Vagina (tissue), 2 donors: ENCODE measurements at places on chromosomes 5 and 9.

DNA sequence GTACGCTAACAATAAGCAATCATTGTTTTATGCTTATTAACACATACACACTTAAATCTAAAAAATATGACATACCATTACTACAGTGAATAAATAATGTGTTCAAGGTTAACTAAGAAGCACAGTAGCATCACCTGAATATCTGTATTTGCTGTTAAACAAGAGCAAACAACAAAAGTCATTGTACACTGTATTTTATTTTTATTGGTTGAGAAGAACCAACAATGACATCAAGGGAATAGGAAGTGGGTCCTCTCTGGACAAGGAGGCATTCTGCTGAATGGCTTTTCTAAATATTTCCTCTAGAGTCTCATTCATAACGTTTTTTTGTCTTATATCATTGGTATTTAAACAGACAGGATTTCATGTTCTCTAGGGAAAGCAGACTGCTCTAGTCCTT is 460.4 kb downstream of the CDH9 start:
- DNase-seq = no peak

DNA sequence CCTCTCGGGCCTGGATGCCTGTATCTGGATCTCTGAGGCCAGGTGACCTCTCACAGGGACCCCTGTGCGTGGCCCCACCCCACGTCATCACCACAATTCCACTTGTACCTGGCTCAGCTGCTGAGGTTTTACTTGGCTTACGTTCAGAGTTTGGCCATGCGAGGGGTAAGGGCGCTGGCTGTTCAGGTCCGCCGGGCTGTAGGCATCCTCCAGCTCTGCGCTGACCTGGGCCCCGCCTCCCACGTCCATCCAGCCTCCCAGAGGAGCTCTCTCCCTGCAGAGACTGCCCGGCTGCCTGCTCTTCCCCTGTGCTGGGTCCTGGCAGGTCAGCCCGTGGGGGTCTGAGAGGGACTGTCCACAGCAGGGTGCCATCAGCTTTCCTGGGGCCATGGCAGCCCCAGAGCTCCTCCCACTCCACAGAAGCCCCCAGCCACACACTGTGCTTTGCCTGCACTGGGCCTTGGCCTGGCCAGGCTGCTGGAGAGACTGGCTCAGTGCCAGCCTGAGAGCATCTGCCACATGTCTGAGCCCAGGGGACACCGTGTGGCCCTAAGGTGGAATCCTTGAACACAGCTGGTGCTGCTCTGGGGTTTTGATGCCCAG is 43.6 kb downstream of the SLC6A3 start:
- DNase-seq = no peak

GRCh38 chr9:37187713-37188439 is 67.5 kb downstream of the ZCCHC7 start:
- no peak for DNase-seq

- DNase-seq = no peak
Measured at GRCh38 chr9:134396258-134396742, 70.0 kb downstream of the RXRA start.

- DNase-seq = no peak
Measured at GRCh38 chr5:111552896-111553295, 40.6 kb upstream of the STARD4 start.

DNA sequence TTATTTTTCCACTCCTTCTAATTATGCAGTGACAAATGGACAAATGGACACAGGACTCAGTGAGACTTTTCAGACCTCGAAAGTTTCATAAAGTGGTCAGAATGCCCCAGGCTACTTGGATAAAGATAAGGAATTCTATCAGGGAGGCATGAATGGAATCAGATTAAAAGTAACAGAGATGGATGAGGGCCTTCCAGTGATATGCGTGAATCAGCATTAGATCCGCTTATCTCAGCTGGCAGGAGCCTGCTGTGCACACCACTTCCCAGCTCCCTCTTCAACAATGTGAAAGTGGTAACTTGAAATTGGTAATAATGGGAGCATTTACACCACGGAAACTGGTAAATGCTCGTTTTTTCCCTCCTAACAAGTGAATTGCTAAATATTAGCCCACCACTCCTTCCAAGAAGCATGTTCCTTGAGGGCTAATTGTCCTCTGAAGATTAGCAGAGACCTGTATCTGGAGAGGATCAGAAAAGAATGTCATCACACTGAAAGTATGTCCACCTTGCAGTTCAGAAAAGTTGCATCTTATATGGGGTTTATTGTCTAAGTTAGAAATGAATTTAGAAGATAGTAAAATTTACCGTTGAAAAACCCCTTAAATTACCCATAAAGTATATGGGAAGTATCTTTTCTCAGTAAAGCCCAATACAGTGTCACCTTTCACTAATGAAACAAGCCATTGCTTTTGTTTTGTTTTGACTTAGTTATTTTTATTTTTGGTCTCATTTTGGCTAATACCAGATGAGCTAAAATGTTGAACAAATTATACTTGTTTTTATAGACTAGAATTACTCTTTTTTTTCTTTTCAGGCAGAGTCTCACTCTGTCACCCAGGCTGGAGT is 125.3 kb downstream of the DPYSL3 start:
- DNase-seq = no peak

- DNase-seq = no peak
Measured at GRCh38 chr5:15234911-15235310, 265.1 kb upstream of the FBXL7 start.

GRCh38 chr9:117705386-117705785 is 1.2 kb downstream of the TLR4 start:
- DNase-seq = no peak

- no peak for DNase-seq
Measured at GRCh38 chr5:143695941-143696340, 116.0 kb upstream of the HMHB1 start.

GRCh38 chr9:73575101-73576060 is 423.7 kb downstream of the ANXA1 start:
- DNase-seq = no peak

- no peak for DNase-seq
Measured at GRCh38 chr5:138909734-138910133, 34.6 kb upstream of the LRRTM2 start.

GRCh38 chr5:73747696-73748380 is 121.8 kb downstream of the ARHGEF28 start:
- DNase-seq = no peak

DNA sequence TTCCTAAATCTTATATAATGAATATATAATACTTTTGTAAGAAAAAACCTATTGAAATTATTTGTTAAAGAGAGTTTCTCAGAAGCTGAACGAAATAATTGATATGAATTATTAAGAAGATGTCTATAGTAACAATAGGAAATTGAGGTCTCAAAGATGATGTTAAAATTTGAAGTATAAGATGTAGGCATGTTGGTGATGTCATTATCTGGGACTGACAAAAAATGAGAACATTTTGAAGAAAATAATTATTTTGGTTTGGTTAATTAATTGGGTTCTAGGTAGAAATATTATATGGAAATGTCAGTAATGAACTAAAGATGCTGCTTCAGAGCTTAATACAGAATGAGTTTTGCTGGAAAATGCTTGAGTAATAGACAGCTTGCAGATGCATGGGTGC is 501.4 kb upstream of the ST8SIA4 start:
- DNase-seq = no peak

DNA sequence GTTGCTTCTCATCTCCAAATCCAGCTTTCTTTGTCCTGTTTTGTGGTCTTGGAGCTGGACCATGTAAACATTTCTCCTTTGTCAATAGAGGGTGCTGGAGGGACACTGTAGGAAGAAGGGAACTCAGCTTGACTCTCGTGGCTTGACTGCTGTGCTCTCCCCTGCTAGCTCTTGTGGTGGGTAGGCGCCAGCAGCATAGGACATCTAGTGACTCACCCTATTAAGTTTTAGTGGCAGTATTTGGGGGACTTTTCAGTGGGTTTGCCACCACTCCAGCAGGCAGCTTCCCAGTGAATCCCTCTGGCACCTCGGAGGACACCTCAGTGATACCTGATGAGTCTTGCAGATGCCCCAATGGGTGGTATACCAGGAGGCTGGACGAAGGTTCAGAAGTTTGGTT is 97.8 kb downstream of the TSSK1B start:
- DNase-seq = no peak

- no peak for DNase-seq
Measured at GRCh38 chr5:91252916-91253315, 130.2 kb downstream of the ARRDC3 start.

DNA sequence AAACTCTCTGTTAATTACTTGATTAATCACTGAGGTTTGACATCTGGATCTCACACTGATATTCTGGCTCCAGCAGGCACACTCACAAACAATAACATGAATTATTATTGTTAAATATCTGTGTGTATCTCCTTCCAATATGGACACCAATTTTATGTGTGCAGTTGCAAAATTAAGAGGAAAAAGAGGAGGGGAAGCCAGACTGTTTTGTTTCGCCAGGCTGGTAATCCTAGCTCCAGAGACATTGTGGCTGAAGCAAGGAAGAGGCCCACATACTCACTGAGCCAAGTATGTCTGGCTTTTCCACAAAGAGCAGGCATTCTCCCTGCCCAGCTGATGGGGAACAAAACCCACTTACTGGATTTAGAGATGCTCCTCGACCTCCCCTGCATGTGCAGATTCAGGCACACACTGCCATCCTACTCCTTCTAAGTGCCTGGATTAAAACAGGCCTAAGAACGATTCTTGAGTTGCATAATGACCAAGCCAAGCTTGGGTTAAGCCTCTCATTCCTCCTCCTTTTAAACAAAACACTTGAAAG is 181.9 kb downstream of the ESM1 start:
- no peak for DNase-seq

- DNase-seq = no peak
Measured at GRCh38 chr5:132372127-132372526, 2.6 kb downstream of the SLC22A5 start.

DNA sequence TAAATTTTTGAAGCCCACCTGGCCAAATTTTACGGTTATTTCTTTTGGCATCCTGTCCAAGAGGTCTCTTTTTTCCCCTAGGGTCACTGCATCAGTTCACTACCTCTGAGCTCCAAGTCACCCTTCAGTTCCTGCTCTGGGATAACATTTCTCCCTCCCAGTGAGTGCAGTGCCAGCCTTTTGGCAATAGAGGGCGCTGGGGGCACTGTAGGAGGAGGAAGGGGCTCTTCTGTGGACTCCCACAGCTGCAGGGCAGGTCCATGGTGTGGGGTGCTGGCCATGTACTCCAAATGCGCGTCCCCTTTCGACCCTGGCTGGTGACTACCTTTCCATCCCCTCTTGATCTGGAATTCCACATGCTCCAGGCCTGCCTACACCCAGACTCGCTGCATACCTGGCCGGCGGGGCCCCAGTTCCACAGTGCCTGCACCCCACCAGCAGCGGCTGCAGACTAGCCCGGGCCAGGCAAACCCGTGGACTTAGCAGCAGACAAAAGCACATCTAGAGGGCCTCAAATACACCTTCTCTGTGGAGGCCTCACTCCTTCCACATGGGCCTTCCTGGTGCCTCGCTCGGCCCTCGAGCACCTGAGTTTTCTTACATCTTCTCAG is 20.3 kb upstream of the NINJ1 start:
- DNase-seq = no peak

DNA sequence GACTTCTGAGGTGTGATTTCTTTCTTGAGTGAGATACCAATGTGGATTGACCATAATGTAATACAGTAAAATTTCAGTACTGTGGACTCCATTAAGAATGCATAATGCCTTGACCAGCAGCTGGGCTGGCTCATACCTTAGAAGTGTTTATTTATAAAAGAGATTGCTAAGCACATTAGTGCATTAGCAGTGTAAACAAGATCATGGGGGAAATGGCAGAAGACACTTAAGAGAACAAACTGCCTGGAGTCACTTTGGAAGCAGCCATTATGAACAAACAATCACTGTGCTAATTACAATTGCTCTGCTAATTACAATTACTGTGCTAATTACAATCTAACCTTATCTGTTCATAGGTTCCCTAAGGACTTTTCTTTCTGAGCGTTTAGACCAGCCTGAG is 104.2 kb downstream of the TRIM32 start:
- DNase-seq = no peak

- DNase-seq = no peak
Measured at GRCh38 chr9:127177231-127177630, 54.8 kb upstream of the ANGPTL2 start.

- no peak for DNase-seq
Measured at GRCh38 chr9:78507037-78507436, 210.1 kb downstream of the PSAT1 start.

DNA sequence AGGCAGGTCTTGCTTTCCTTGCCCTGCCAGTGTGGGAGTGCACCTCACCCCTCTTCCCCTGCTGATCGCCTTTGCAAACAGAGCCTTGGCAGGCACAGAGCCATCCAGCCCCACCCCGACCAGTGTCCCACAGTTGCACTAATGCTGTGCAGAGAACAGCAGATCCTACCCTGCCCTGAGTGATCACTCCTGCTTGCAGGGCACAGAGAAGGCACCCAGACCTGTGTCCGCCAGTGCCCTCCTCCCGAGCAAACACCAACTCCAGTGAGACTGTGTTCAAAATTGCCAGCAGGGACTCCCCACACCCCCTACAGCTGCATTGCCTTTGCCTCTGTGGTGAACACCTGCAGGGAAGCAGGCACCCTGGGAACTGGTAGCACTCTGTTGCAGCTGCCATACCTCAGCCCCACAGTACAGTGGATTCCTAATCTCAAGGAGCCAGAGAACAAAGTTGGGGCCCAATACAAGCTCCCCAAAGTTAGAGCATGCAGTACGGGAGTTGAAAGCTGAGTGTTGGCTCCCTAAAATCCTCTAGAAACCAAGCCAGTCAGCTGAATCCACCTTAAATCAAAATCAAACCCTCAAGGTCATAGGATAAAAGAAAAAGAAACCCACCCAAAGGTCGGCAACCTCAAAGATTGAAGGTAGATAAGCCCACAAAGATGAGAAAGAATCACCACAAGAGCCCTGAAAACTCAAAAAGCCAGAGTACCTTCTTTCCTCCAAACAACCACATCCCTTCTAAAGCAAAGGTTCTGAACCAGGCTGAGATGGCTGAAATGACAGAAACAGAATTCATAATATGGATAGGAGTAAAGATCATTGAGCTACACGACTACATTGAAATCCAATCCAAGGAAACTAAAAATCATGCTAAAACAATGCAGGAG is 92.9 kb upstream of the PIK3R1 start:
- DNase-seq = no peak

DNA sequence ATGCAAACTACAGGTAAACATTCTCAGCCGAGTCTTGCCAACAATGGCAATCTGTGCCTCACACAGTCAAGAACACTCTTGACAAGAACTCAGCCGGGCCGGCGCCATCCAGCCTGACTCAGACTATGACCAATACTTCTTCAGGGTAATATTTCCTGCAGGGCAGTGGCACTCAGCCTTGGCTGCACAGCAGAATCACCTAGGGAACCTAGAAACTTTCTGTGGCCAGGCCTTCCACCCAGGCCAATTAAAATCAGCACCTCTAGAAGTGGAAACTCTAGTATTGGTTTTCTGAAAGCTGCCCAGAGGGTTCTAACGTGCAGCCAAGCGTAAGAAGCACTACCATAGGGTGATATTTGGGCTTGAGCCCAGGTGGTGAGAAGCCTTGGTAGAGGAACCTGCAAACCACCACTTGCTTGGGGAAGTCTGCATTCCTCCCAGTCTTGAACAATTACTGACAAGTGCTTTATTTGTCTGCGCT is 120.6 kb downstream of the TTLL11 start:
- DNase-seq = no peak
